ENCODE measurements at places on chromosomes 1 and 21. TPM values are rescaled to one million over a fixed set of nuclear protein-coding genes. Genes with fewer than 3 reads are reported as not detected.

Gene TFAP2E
- 4.0 TPM for total RNA-seq

Gene OLFML2B
- total RNA-seq: 31.3 TPM

Gene PROX1
- total RNA-seq: 6.5 TPM

Gene GJA4
- 11.9 TPM for total RNA-seq

Gene DMBX1
- total RNA-seq: 2.0 TPM

Gene ADCY10
- total RNA-seq: 9.4 TPM

Gene KANK4
- total RNA-seq: 2.9 TPM

Gene C2CD2
- 13.2 TPM for total RNA-seq

Gene ITGB2
- 5.6 TPM for total RNA-seq

Gene CFAP74
- 16.4 TPM for total RNA-seq

Gene MPL
- 0.56 TPM for total RNA-seq

Gene IRF2BP2
- total RNA-seq: 82.0 TPM

Gene GUCA2A
- total RNA-seq: not detected

Gene AKNAD1
- total RNA-seq: 8.1 TPM

Measured in testis (tissue), 5 donors.